Stimulated activated CD4-positive, alpha-beta T cell treated with anti-CD3 and anti-CD28 coated beads, Interleukin-2, amount 100 ng/mL, for 48 hours (primary cell): ENCODE measurements at places on chromosomes 4 and X.
A peak's percentile ranks its signal among the peaks of the same experiment; 100 is the strongest.

- DNase-seq = no peak
Observed at GRCh38 chr4:41174444-41174843, 39.9 kb downstream of the APBB2 start.

GRCh38 chrX:17812763-17813162 is 48.3 kb downstream of the RAI2 start:
- no peak for DNase-seq

DNA sequence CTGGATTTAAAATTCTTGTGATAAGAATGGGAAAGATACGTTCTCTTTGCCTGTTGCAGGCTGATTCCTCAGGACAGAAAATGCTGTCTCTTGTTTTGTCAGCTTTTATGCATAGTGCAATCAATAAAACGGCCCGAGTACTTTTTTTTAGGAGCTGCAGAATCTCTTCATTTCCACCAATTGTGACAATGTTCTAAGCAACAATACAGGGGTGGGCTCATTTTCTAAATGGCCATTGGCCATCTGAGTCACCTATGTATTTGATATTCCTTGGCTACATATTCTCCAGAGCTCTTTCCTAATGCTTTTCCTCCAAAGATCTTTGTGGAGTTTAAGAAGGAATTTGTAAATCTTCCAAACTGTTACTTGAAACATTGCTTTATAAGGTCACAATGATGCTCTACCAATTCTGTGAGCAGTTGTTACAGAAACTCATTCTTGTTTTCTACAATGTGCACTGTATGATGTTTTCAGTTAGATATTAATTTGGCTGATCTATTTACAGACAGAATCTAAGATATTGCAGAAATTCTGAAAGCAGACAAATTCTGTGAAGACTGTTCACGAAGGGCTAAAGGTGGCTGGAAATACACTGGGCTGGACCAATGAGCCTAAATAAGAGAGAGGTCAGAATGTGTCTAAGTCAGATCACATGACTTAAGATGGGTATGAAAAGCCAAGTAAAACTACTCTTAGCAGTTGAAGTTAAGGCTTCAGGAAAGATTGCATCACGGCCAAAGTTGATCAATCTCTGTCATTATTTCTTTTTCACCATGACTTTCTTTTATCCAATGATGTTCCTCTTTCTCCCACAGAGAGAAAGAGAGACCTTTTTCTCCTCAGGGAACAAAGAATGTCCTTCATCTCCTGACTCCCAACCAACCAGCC is 33.4 kb downstream of the TAPT1 start:
- no peak for DNase-seq

DNA sequence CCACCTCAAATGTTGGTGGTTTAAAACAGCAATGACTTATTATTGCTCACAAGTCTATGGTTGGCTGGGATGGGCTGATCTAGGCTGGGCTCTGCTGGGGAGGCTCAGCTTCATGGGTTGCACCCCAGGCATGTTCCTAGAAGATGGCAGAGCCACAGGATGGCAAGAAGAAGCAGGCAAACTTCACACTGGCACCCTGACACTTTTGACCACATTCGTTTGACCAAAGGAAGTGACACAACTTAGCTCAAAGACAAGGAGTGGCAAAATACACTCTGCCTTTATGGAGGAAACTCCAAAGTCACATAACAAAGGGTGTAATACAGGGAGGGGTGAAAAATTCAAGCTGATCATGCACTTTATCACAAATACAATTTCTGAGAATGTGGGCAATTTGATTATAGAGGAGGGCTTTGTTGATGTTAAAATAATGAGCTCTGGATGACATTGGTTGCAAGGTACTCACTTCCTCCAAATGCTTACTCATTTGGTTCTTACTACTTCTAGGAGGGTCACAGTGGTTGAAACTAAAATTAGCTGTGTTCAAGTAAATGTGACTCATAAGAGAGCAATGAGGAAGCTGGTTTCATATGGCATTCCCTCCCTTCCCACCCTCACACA is 249.2 kb upstream of the RPS6KA3 start:
- peak; percentile 20 for DNase-seq

DNA sequence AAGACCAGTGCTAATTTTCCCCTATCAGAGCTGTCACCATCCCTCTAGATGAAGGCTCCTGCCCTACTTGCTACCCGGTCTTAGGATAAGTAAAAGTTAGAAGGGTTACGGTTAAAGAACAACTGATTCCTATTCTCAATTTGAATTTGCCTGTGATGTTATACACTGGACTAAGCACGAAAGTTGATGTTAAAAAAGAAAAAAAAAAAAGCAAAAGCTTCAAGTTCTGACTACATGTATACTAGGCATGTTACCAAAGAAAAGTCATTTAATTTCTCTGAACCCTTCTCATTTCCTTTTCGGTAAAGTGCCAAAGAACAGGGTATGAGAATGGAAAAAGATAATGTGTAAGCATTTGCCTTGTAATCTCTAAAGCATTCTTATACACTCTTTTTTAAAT is 1.4 kb upstream of the PPID start:
- DNase-seq = no peak

DNA sequence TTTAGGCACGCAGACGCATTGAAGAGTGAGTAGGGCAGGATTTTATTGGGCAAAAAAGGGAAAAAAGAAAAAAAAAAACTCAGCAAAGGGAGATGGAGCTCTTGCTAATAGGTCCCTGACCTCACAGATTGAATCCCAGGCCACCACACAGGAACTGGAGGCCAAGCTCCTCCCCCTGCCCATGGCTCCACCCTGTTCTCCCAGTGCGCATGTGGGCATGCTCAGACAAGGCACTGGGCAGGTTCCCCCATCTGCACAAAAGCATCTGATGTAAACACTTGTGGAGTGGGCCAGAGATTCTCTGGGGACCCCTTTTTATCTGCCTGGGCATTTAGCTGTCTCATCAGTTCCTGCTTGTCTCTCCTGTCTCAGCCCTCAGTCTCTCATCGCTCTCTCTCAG is 9.5 kb downstream of the FRMD7 start:
- DNase-seq = no peak

DNA sequence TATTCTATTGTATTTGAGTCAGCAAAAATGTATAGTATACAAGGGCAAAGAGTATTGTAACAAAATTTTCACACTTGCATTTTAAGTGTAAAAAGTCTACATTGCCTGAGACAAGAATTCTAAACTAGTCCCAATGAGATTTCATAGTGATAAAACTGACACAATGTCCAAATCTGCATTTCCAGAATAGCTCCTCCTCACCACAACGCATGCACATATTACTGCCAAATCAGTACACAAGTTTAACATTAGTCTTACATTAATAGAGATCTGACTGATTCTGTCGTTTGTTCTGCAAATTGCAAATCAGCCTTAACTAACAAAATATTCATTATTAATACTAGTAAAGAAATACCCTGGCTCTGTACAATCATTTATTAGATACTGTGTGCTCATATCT is 222.2 kb upstream of the NEIL3 start:
- DNase-seq = no peak

DNA sequence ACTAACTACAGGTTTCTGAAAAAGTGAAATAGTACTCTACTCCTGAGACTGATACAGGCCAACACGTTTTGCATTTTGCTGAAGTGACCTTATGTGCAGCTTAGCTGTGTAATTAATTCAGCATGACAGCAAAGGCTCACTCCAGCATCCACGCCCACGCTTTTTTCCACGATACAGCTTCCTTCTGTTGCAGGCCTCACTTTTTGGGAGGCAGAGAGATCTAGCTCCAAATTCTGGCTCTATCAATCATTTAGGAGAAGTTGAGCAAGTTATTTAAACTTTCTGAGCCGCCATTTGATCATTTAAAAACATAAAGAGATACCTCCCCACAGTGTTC is 160.3 kb downstream of the AFAP1 start:
- DNase-seq = no peak

GRCh38 chr4:52116641-52117040 is 65.5 kb downstream of the SPATA18 start:
- no peak for DNase-seq

DNA sequence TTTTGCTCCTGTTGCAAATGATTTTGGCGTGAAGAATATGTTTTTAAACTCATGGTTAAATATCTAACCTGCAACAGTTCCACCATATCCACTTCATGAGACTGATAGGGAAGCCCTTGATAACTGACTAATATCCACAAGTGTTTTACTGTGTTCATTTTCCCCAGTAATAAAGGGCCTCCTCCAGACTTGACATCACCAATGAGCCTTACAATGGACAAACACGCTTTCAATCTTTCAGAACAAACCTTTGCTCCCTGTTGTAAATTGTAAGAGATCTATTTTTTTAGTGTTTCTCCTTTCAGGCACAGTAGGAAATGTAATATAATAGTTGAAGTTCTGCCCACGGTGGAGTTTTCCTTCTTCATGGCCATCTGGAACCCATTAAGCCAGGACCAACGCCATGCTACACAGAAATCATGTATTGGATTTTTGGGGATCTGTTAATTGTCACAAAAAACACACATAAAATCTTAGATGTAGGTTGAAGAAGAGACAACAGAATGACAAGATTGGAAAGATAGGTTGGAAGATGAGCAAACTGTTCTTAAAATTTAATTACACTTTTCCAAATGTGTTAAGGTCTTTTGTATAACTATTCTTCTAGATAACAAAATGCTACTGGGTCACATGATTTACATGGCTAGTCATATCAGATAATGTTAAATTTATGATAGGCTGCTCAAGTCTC is 1030.1 kb downstream of the FSTL5 start:
- DNase-seq = no peak

GRCh38 chrX:31464306-31464915 is 392.6 kb upstream of the FTHL17 start:
- DNase-seq = no peak

GRCh38 chr4:6848717-6849305 is 60.8 kb upstream of the TBC1D14 start:
- DNase-seq = no peak

DNA sequence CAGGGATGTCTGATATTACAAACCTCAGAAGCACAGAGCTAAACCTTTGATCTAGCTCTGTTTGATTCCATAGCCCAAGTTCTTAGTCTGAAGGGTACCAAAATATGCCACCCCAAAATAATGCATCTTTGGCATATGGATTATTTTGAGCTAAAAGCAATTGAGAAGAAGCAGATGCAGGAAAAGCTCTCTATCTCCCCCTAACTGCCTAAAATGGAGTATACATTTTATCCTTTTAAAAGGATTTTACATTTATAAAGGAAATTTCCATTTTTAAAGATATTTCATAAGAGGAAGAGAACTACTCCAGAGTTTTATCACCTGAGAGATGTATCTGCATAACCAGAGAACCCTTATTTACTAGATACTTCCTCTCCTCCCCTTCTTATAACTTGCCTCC is 158.7 kb downstream of the ZNF674 start:
- no peak for DNase-seq

DNA sequence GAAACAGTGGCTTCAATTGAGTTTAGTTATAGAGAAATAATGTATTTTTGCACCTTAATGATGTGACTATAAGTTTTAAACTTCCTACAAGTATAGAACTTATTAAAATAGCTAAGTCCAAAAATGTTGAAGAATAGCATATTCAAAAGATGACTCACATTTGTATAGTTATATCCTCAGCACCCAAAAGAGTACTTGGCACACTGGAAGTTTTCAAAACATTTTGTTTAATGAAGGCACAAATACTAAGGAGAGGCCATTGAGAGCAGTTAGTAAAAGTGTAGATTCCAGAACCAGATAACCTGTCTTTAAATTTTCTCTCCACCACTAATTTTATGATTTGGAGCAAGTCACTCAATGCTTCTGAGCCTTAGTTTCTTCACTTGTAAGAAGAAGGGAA is 226.9 kb upstream of the MID1 start:
- no peak for DNase-seq

DNA sequence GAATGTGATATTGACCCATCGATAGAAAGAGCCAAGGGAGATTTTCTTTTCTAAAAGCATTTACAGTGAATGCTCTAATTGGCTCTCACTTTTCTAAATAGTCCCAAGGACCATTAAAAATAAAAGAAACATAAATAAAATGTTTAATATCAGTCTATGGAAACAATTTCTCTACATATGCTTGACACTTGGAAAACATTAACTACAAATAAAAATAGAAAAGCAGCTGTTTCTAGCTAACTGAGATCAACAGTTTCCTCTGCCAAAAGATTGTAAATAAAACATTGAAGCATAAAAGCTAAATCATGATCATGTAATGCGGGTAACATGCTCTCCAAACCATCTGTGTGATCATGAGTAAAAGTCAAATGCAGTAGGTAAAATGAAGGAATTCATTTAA is 49.7 kb downstream of the CORIN start:
- DNase-seq = no peak

DNA sequence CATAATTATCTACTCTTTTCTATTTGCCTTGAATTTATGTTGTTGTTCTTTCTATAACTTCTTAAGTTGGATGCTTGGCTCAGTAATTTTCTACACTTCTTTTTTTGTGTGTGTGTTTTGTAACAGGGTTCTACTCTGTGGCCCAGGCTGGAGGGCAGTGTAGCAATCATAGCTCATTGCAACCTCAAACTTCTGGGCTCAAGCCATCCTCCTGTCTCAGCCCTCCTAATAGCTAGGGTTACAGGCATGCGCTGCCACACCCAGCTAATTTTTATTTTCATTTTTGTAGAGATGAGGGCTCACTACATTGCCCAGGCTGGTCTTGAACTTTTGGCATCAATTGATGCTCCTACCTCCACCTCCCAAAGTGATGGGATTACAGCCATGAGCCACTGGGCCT is 20.7 kb upstream of the UCHL1 start:
- no peak for DNase-seq

DNA sequence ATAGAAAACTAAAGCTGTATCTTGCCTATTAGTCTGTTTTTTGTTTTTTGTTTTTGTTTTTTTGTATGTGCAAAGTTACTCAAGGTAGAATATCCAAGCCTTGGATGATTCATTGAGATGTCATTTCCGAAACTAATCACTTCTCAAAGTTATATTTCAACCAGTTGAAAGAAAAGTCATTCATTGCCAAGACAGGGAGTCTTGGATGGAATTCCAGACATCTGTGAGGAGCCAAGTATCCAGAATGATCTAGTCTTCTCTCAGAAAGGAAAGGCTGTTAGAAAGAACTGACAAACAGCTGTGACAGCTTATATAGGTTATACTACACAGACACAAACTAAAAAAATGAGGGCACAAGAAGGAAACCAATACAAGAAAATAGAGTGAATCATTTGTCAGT is 141.1 kb upstream of the NDST3 start:
- DNase-seq = no peak

GRCh38 chr4:132865458-132865857 is 283.6 kb upstream of the PCDH10 start:
- no peak for DNase-seq

GRCh38 chrX:153511784-153512500 is 5.5 kb upstream of the ATP2B3 start:
- no peak for DNase-seq

- no peak for DNase-seq
Observed at GRCh38 chr4:154183264-154183663, 308.3 kb downstream of the DCHS2 start.
